ENCODE measurements at places on chromosomes 1 and 21.

DNA sequence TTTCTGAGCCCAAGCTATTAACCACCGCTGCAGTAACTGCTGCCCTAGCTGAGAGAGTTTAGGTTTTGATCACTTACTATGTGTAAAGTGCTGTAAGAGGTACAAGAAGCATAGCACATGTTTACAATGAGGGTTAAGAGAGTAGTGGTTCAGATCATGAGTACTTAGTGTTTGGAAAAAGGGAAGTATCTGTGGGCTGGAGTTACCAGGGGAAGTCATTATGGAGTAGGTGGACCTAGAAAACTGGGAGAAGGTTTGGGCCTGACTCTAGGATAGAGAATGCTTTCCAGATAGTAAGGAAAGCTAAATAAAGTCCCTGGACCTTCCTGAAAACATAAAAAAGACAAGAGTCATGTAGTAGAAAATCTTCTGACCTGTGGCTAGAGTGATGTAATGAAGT lies 149.6 kb upstream of the PLXNA2 start:
- DNase-seq = no peak

- DNase-seq = no peak
These were observed 160.9 kb upstream of the IVNS1ABP start for GRCh38 chr1:185477638-185478580.

- no peak for DNase-seq
These were observed 31.7 kb upstream of the COG2 start for GRCh38 chr1:230610589-230610988.

DNA sequence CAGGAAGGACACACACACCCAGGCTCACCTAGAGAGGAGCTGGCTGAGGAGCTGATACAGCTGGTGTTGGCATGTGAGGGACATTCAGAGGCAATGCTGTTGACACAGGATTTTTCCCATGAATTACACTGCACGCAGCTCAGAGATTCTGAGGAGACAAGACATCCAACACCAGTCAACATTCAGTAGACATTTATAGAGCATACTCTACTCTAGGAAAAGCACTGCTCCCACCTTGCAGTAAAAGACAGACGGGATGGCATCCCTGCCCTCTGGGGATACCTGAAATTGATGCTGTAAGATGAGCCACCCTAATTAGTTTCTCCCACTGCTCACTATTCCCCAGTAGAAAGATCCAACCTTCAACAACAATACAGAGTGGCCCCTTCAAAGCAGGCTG lies 5.1 kb downstream of the LYPD8 start:
- no peak for DNase-seq

DNA sequence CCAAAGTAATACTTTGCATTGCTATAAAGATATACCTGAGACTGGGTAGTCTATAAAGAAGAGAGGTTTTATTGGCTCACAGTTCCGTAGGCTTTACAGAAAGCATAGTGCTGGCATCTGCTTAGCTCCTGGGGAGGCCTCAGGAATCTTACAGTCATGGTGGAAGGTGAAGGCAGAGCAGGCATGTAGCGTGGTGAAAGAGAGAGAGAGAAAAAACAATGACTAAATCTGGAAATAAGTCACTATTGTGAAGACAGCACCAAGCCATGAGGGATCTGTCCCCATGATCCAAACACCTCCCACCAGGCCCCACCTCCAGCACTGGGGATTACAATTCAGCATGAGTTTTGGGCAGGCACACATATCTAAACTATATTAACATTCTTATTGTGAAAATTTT lies 30.4 kb downstream of the SLC30A7 start:
- DNase-seq = no peak

GRCh38 chr1:209642816-209643215 lies 9.4 kb downstream of the LAMB3 start:
- DNase-seq = no peak

DNA sequence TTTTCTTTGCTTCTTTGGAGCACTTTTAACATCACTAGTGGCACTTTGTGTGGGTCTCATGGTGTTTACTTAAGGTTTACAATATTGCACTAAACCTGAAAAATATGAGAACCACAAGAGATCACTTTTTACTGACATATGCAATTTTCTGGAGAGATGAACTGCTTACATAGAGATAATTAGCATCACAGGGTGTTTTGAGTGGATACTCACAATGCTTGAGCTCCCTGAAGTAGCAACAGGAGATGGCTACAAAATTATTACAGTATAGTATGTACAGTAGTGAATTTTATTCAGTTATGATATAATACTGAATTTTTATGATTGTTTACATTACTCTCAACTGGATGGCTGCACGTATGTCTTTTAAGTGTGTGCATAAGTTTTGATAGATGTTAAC lies 22.6 kb downstream of the RPRD2 start:
- DNase-seq = no peak

DNA sequence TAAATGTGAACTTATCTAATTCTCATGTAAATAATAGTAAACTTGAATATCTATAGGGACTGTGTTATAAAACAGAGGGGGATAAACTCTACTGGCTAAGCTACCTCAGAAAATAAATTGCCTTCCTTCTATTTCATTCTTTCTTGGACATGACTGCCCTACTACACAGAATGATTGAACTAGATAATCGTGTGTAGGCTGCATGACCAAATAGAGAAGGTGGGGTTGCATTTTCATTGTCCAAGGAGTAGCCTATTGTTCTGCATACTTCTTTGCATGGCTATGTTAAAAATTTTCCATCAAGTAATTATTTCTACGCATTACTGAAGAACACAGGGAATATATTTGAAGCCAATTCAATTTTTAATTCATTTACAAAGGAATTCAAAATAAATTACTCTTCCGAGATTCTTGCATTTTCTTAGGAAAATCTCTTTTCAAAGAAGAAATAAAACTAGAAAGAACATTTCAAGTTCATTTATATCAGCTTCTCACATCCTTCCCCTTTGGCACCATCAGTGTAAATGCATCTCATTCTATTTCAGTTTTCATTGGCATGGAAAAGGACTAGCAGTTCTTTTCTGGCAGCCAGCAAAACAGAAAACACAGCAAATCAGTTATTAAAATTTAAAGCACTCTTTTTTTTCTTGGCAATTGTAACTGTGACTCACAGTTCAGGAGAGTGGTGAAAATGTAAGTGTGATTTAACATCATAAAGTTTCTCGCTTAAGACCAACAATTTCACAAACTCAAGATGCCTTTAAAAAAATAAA lies 714.7 kb downstream of the NCAM2 start:
- DNase-seq = no peak

GRCh38 chr1:171655746-171656116 lies 3.2 kb upstream of the MYOC start:
- no peak for DNase-seq

DNA sequence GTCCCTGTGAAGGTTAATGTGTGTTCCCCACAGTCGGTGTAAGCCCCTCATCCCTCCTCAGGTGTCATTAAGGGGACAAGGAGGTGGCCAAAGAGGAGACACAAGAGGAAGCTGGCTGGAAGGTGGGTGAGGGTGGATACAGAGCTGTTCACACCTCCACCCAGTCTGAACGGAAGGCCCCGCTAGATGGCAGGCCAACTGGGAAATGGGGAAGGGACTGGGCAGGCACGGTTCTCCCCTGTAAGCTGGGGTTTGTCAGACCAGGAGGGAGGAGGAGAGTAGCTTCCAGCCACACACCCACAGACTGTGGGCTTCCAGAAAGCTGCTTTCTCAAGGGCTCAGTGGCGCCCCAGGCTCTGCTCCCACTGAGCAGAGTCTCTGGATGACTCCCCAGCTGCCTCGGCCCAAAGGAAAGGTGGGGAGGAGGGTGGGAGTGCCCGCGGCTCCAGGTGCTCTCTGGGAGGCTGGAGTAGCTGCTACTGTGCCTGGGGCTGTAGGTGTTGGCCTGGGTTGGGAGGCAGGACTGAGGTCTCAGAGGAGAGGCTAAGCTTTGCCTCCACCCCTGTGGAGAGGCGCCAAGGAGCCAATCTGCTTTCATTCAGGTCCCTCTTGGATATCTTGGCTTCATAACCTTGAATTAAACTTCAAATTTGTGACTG lies 41.2 kb downstream of the PCP4 start:
- DNase-seq = no peak

DNA sequence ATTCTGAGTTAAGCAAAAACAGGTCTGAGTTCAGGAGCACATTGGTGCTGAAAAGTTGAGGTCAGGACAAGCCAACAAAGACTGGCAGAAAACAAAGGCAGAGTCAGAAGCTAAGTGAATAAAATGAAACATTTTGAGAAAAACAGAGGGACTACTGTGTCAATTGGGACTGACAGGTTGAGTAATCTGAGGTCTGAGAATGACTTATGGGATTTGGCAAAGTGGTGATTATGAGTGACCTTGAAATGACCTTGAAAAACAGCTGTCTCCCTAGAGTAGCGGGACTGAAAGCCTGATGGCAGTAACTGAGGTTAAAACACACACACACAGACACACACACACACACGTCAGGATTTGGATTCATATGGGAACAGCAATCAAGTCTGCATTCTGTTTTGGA lies 8.8 kb upstream of the COG2 start:
- no peak for DNase-seq

GRCh38 chr1:18468570-18468969 lies 12.2 kb upstream of the KLHDC7A start:
- DNase-seq = no peak

- DNase-seq = no peak
These were observed 7.4 kb downstream of the IRF2BP2 start for GRCh38 chr1:234602334-234603220.

- DNase-seq = no peak
These were observed 17.9 kb downstream of the CSRP1 start for GRCh38 chr1:201488830-201489589.

DNA sequence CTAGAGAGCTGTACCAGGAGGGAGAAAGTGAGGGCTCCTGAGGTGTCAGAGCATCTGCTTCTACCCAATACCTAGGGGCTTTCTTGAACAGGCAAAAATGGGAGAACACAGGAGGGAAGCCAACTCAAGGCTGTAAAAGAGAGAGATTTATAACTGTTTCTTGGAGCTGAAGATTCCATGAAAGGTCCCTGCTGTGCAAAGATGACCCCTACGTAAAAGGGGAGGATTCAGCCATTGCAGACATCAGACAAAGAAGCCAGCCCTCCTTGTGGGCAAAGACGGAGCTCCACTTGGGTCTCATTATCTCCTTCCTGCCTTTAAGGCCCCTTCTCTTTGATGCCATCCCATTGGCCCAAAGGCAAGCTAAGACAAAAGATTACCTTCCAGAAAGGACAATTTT lies 524.1 kb upstream of the CAMK1G start:
- DNase-seq = no peak

- DNase-seq = no peak
These were observed 94.0 kb downstream of the ST6GALNAC5 start for GRCh38 chr1:76961181-76961819.

DNA sequence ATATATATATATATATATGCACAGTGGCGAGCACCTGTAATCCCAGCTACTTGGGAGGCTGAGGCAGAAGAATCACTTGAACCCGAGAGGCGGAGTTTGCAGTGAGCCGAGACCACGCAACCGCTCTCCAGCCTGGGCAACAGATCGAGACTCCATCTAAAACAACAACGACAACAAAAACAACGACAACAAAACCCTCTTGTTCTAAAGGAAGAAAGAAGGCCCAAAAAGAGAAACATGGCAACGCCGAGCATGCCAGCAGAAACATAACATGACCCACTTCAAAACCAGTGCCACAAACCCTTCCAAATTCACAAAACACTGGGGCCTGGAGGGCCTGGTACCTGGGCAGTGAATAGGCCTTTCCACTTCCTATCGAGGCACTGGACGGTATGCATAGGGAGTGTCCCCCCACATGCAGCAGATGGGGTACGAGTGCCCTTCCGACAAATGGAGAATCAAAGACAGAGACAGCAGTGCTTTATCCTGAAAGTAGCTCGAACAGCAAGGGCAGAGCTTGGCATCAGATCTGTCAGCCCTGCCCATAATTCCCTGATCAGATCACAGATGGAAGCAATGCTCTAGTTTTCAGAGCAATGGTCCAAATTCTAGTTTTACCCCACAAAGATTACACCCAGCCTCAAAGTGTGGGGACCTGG lies 52.0 kb downstream of the TOMM20 start:
- no peak for DNase-seq

DNA sequence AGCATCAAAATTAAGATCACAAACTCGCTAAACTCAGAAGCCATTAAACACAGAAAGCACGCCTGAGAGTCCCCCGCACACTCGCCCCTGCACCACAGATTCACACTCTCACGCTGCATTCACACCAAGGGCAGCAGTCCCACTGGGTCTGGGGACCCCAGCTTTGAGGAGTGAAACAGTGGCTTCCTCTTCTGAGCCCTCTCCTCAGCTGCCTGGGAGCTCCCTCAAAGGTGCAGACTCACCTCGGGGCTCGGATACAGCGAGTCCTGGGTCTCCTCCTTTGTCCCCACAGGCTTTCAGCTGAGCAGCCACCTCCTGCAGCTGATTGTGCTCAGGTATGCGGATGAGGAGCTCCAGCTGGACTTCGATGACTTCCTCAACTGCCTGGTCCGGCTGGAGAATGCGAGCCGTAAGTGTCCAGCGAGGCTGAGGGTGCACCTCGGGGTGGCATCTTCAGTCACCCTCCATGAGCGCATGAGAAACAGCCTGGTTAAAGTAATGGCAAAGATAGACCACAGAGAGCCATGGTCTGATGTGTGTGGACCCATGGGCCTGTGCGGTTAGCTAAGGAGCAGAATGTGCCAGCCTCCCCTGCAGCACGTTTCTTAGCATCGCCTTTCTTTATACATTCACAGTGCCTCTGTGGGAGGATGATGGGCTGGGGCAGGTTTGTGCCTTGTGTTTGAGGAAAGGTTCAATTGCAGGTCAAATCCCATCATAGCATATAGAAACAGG lies 47.9 kb downstream of the CAPN9 start:
- no peak for DNase-seq

GRCh38 chr1:157136133-157136532 lies 2.1 kb downstream of the ETV3 start:
- no peak for DNase-seq

GRCh38 chr1:111679541-111679940 lies 59.7 kb downstream of the INKA2 start:
- no peak for DNase-seq

- DNase-seq = no peak
These were observed 39.5 kb downstream of the IRF2BP2 start for GRCh38 chr1:234570329-234571120.

DNA sequence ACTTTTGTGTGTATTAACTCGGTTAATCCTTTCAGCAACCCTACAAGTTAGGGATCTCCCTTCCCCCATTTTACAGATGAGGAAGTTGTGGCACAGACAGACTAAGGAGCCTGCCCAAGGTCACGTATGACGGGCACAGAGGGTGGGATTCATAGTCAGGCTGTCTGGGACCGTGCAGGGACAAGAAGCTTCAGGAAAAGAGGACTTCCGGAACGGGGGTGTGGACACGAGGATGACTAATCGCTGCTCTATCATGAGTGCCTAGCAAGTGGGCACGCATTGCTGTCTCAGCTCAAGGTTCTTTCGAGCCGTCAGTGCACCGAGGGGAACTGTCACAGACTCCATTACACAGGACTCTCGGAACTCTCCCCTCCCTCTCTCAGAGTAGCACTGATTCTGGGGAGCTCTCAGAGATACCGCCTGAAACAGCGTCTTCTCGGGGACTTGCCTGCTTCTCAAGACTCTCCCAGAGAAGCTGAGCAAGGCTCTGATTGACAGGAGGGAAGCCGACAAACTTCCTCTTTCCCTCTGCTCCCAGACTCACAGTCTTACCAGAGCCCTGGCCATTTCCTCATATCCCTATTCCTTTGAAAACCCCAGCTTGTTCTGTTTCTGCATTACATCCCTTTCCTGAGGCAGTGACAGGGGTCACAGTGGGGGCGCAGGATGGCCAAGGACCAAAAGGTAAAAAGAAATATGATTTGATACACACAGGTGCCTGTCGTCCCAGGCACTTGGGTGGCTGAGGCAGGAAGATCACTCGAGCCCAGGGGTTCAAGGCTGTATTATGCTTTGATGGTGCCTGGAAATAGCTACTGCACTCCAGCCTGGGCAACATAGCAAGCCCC lies 14.4 kb downstream of the FHAD1 start:
- DNase-seq = no peak

- DNase-seq = no peak
These were observed 69.7 kb upstream of the SOD1 start for GRCh38 chr21:31589820-31590219.
